ENCODE measurements at places on chromosomes 13 and 19.

DNA sequence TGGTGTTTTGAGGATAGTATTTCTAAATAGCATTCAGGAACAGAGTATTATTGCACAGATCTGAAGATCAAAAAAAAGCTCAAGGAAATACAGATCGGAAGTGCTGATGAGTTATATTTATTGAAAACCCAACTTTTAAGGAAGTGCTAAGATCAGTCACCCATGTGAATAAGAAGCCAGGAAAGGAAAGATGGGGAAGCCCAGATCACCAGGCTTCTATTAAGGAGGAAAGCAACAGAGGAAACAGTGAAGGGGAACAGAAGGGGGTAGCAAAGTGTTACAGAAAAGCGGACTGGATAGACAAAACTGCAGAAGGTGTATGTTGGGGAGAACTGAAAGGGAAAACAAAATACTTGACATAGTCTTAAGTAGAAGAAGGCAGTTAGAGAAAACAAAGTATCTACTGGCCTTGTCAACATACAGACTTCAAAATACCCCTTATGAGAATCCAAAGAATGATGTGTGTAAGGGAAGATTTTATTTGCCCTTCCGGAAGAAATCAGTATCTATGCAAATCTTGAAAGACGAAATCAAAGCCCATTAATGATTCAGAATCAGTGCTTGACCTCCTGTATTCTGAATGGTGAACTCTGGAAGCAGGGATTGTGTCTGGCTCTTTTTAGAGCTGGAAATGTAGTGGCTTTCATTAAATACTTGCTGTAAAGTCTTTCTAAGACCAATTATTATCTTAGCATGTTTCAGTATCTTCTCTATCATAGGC lies 12.1 kb downstream of the UFM1 start:
- no peak for DNase-seq

GRCh38 chr19:4260613-4261191 lies 13.8 kb downstream of the YJU2 start:
- DNase-seq = no peak

DNA sequence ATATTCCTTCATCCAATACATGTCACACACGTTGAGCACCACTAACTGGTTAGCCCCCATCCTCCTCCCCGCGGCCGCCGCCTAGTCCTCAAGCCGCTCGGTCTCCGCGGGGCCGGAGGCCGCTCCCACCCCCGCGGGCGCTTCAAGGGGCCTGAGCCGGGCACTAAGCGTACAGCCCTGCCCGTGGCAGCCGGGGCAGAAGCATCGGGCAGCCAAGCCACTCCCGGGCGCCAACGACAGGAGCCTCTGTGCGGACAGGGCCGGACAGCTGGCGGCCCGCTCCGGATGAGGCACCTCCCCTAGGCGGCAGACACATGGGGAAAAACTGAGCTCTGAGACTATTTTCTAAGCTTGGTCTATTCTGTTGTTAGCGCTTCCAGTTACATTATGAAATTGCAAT lies 2.8 kb upstream of the ZNF543 start:
- no peak for DNase-seq

DNA sequence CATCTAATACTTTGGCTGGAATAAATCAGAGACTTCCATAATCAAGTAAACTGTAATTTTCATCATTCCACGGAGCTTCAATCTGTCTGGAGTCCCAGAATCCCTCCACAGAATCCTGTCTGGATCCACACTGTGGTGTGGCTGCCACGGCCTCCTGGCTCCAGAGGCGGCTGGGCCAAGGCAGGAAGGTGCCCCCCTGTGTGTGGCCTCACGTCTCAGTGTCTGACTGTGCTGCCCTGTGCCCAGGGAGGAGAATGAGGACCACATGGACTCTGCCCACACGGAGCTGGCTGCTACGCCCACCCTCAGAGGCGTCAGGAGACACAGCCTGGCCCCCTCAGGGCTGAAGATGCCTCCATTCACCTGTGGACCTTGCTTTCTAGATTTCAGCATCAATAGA lies 12.2 kb upstream of the ZNF135 start:
- no peak for DNase-seq

DNA sequence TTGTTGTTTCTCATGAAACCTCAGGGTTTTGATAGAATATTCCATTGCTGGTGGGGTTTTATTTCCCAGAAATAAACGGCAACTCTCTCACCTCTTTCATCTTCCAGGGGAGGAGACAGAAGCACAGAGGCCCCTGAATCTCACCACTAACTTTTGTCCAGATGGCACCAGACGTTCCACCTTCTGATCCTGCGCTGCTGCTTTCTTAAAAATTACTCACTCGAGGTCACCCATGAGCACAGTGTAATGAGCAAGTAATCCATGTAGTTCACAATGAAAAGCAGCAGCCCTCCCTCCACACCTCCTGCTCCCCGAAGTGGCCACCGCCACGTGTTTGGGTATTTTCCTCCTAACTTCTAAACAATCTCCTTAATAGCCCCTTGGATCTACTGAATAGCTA lies 51.3 kb downstream of the TEX29 start:
- DNase-seq = no peak

GRCh38 chr13:28754698-28755545 lies 36.2 kb upstream of the SLC46A3 start:
- DNase-seq = no peak

- no peak for DNase-seq
Observed at GRCh38 chr19:14477418-14478112, 2.4 kb upstream of the PTGER1 start.

DNA sequence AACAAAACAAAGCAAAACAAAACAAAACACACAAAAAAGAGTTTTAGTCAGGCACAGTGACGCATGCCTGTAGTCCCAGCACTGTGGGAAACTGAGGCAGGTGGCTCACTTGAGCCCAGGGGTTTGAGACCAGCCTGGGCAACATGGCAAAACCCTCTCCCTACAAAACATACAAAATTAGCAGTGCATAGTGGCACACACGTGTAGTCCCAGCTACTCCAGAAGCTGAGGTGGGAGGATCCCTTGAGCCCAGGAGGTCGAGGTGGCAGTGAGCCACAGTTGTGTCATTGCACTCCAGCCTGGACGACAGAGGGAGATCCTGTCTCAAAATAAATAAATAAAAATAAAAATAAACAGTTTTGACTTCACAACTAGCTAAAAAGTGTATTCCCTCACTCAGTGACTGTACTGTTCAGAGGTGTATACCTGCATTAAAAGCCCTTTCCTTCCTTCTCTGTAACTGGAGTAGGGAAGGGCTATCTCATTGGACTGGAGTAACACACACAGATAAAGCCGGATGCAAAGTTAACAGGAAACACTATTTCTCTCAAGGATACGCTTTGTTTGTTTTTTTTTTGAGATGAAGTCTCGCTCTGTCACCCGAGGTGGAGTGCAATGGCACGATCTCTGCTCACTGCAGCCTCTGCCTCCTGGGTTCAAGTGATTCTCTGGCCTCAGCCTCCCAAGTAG lies 3.7 kb upstream of the BAX start:
- DNase-seq = no peak

DNA sequence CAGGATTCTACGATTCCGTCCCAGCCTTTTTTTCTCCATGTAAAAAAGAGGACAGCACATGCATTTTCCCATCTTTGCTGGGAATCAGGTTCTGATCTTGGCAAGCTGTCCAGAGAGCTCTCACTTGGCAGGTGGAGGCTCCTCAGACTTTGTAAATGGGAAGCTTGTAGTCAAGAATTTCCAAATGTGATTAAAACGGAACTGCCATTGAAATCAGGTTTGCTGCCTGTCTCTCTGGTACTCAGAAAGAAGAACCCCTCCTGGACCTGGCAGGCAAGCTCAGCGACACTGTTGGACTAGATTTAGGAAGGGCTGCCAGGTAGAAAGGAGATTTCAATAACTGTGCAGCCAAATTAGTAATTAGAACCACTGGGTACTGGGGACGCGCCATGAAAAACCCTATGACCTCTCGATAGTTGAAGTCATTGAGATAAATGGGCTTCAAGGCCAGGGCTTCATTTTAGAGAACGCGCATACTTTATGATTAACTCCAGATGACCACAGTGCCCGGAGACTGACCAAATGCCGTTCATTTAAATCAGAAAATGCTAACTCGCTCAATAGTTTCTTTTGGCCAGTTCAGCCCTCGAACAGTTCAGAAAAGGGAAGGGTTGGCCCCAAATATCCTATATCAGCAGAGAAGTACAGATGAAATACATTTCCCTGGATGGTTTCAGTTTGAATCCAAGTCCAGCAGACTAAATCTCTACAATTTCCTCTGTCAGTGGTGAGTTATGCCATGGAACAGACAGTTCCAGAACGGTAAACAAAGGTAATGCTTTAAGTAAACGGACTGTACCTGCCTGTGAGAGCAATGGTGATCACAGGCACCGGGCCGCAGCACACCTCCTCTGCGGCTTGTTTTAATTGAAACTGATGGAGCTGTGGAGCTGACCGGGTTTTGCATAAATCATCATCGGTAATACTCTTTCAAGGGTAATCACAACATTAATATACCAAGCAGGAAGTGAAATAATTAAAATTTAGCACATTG lies 517.4 kb downstream of the RFC3 start:
- no peak for DNase-seq

DNA sequence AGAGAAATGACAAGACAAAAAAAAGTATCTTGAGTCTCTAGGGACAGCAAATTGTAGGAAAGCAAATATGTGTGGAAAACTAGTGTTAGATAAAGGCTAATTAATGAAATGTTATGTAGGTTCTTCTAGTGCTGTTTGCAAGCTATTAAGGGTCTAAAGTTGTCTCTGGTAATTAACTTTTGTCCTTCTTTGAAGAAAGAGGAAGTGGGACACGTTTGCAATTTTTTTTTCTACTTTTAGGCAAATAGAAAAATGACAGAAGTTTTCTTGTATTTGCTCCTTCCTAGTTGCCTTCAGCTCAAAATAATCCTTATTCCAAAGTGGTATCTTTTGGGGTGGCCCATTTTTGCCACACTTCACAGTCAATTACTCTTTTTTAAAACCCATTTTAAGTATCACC lies 1877.7 kb upstream of the PRR20A start:
- no peak for DNase-seq

- no peak for DNase-seq
Observed at GRCh38 chr19:35497406-35497805, 7.1 kb upstream of the KRTDAP start.

DNA sequence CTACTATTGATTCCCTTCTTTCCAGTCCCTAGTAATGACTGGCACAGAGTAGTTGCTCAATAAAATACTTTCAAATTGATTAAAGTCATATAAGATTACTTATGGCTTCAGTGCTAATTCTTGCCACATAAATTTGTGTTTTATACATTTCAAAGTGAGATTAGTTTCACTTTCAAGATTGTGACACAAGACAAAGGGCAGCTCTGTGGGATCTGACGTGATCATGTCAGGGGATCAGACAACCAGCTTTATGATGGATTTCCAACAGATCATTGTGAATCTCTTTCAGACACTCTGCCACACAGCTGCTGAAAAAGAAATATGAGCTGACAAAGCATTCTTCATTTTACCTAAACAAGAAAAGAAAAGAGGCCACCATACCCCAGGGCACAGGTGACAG lies 73.4 kb upstream of the POMP start:
- DNase-seq = no peak

DNA sequence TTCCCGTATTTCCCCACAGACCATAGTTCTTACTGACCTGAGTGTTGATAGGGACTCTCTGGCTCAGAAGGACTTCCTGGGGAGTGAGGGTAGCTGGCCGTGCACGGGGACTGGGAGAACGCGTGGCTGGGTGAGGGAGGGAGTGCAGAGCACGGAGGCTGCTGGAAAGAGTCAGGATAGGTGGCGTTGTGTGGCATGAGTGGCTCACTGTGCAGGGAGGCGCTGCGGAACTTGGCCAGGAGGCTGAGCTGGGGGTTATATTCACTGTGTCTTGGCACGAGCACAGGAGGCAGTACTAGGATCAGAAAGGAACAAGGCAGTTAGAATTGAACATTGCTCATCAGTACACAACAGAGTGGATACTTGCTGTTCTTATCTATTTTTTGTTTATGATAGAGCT lies 47.4 kb downstream of the SMAD9 start:
- DNase-seq = no peak
